ENCODE measurements at places on chromosomes 1 and 21. TPM values are rescaled to one million over a fixed set of nuclear protein-coding genes. Genes with fewer than 3 reads are reported as not detected.

- peaks cover 11% of the 10 kb centered on the region for H3K36me3 ChIP-seq
- H3K27ac ChIP-seq, result no peak overlapping the region
- H3K4me1 ChIP-seq, result peaks cover 9% of the 10 kb centered on the region
- DNase-seq, result no peak
- H3K4me3 ChIP-seq, result no peak overlapping the region
Measured at GRCh38 chr1:244052016-244052727, 1.1 kb downstream of the ZBTB18 start.

Gene DDR2
- 0.35 TPM for total RNA-seq

- H3K4me3 ChIP-seq, result no peak overlapping the region
- peaks cover 25% of the 10 kb centered on the region for H3K27me3 ChIP-seq
- peaks cover 8% of the 10 kb centered on the region for H3K4me1 ChIP-seq
- peak; percentile 56 for DNase-seq
- H3K27ac ChIP-seq, result no peak overlapping the region
- H3K36me3 ChIP-seq, result no peaks in the 10 kb centered on the region
Measured at GRCh38 chr1:47175227-47175934, 14.5 kb downstream of the PDZK1IP1 start.

GRCh38 chr1:209728466-209728865 lies 23.8 kb downstream of the HSD11B1 start:
- H3K27me3 ChIP-seq, result no peaks in the 10 kb centered on the region
- no peak overlapping the region for H3K4me3 ChIP-seq
- peaks cover 4% of the 10 kb centered on the region for H3K36me3 ChIP-seq
- no peak overlapping the region for H3K27ac ChIP-seq

GRCh38 chr1:99501871-99502270 lies 144.0 kb upstream of the PALMD start:
- no peak for DNase-seq
- no peaks in the 10 kb centered on the region for H3K36me3 ChIP-seq
- H3K27me3 ChIP-seq, result no peaks in the 10 kb centered on the region
- no peak overlapping the region for H3K27ac ChIP-seq

DNA sequence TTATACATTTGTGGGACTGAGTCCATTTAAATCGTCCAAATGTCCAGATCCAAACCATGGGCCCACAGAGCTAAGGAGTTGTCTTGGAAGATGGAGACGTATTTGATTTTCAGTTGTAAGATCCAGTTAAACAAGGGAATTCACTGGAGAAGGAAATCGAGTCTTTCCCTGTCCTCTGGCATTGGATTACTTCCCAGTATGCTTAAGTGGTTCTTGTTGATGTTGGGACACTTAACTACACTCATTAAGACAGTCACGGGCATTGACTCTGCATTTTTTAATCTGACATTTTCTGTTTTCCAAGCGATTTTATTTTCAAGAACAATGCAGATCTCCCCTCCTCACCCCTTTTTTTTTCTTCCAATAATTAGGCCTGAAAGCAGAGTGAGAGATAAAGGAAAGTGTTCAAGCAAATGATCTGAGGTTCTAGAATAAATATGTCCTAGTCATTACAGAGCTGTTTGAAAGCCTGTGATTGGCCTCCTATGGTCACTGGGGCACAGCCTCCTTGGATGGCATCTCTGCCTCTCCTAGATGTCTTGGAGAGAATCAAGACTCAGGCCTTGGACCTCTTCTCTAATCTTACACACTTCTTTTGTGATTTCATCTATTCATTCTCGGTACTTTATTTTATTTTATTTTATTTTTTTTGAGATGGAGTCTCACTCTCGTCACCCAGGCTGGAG lies 48.9 kb downstream of the CD247 start:
- peaks cover 53% of the 10 kb centered on the region for H3K36me3 ChIP-seq
- H3K4me3 ChIP-seq, result no peak overlapping the region
- H3K27ac ChIP-seq, result no peak overlapping the region
- H3K4me1 ChIP-seq, result peaks cover 81% of the 10 kb centered on the region

DNA sequence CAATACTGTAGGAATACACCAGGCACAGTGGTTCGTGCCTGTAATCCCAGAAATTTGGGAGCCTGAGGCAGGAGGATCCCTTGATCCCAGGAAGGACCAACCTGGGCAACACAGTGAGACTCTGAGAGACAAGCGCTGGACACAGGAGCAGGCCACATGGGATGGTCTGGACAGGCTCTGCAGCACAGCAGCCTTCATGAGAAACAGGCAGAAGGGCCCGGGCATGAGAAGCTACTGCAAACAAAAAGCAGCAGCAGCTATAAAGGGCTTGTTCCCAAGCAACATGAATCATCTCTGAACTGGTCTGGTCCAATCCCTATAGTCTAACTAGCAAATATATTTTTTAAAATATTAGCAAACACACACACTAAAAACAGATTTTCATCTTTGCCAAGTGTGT lies 35.5 kb upstream of the SLAMF9 start:
- no peaks in the 10 kb centered on the region for H3K36me3 ChIP-seq
- H3K4me1 ChIP-seq, result peaks cover 9% of the 10 kb centered on the region
- peaks cover 8% of the 10 kb centered on the region for H3K27me3 ChIP-seq
- H3K27ac ChIP-seq, result no peak overlapping the region

- H3K27me3 ChIP-seq, result no peaks in the 10 kb centered on the region
- peaks cover 7% of the 10 kb centered on the region for H3K36me3 ChIP-seq
- H3K4me1 ChIP-seq, result peaks cover 37% of the 10 kb centered on the region
- H3K4me3 ChIP-seq, result peak overlapping the region; percentile 86
- no peak for DNase-seq
- H3K27ac ChIP-seq, result no peak overlapping the region
Measured at GRCh38 chr1:23741609-23742008, 1.7 kb upstream of the ELOA start.

DNA sequence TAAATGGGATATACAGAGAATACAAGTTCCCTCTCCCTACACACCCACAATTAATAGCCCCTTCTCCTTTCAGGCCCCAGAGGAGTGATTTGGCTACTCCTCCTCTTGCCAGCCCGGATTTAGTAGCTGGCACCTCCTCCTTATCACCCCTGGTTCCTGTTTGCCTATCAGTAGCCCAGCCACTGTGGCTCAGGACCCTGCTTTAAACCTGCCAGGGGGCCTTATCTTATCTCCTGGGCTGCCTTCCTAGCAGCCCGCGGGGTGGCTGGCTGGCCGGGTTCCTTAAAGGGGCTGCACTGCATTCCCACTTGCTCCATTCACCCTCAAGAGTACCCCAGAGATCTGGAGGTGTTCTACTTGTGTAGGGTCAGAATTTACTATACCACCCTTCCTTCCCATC lies 70.4 kb downstream of the PLEKHA6 start:
- no peaks in the 10 kb centered on the region for H3K36me3 ChIP-seq
- peaks cover 21% of the 10 kb centered on the region for H3K27me3 ChIP-seq
- peaks cover 22% of the 10 kb centered on the region for H3K4me1 ChIP-seq
- H3K4me3 ChIP-seq, result no peak overlapping the region

GRCh38 chr1:116581323-116581885 lies 10.6 kb upstream of the CD58 start:
- no peaks in the 10 kb centered on the region for H3K36me3 ChIP-seq
- no peak overlapping the region for H3K4me3 ChIP-seq
- no peaks in the 10 kb centered on the region for H3K4me1 ChIP-seq

DNA sequence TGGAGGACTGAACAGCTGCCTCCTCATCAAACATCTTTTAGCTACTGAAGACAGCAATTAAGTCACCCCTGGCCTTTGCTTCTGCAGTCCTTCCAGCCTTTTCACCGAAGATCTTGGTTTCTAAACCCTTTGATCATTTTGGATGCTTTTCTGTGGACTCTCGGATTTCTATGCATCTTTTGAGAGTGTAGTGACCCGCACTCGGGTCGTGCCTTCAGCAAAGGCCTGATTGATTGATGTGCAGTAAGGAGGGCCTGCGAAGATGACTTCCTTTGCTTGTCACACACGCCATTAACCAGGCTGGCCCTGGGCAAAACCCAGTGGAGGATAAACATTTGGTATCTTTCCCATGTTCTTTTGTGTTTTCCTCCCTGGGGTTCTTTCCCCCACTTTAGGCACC lies 157.5 kb upstream of the CD34 start:
- H3K4me3 ChIP-seq, result no peak overlapping the region
- no peaks in the 10 kb centered on the region for H3K36me3 ChIP-seq
- H3K27me3 ChIP-seq, result peaks cover 2% of the 10 kb centered on the region
- no peak overlapping the region for H3K27ac ChIP-seq
- no peaks in the 10 kb centered on the region for H3K4me1 ChIP-seq
- DNase-seq, result no peak

Gene PTGER3
- 0.15 TPM for total RNA-seq

Gene APCS
- not detected for total RNA-seq

Gene FAM229A
- 8.5 TPM for total RNA-seq

DNA sequence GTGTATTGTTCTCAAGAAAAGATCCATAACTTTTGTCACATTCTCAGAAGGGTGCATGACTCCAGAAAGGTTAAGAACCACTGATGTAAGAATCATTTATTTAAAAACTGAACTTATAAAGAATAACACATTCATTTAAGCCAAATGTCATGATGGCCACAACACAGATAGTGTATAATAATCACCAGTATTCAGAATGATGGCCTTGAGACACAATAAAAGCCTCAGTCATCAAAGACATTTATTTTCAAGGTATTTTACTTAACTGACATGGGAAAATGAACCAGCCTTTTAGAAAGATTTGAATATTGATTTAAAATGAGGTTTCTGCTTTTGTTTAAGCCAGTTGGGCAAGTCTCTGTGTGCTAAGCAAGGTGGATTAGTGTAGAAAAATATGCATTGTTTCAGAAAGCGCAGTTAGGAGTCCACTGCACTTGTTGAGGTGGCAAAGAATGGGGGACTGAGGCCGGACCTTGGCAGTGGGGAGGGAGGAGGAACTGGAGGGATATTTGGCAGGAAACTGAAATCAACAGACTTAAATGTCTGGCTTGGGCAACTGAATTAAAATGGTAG lies 371.9 kb upstream of the ESRRG start:
- H3K36me3 ChIP-seq, result no peaks in the 10 kb centered on the region
- peaks cover 11% of the 10 kb centered on the region for H3K27me3 ChIP-seq
- no peaks in the 10 kb centered on the region for H3K4me1 ChIP-seq
- DNase-seq, result no peak
- H3K27ac ChIP-seq, result no peak overlapping the region

DNA sequence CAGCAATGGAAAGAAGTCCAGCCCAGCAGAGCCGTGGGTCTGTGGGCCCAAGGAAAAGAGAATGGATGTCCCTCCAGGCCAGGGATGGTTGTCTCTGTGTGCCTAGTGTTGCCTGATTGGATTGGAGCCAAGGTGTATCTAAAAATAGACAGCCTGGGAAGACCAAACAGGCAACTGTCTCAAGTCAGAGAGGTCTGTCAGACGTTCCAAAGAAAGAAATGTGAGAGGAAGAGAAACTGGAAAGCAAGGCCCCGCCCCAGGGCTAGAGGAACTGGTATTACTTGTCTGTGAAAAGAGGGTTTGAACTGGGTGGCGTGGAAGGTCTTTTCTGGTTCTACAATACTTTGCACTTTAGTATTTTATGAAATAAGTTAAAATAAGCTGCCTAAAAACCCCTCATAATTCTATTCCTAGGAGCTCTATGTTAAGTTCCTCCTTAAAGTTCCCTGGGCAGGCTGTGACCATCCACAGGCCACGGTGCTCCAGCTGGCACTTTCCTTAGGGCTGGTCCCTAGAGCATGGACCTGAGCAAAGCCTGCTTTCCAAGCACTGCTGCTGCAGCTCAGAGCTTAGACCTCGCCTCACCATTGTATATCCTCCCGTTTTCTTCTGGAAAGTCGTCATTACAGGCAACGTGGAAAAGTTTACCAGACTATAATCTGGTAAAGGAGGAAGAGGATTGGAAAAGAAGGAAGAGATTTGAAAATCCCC lies 151.6 kb downstream of the DISC1 start:
- H3K27me3 ChIP-seq, result no peaks in the 10 kb centered on the region
- peaks cover 3% of the 10 kb centered on the region for H3K36me3 ChIP-seq

DNA sequence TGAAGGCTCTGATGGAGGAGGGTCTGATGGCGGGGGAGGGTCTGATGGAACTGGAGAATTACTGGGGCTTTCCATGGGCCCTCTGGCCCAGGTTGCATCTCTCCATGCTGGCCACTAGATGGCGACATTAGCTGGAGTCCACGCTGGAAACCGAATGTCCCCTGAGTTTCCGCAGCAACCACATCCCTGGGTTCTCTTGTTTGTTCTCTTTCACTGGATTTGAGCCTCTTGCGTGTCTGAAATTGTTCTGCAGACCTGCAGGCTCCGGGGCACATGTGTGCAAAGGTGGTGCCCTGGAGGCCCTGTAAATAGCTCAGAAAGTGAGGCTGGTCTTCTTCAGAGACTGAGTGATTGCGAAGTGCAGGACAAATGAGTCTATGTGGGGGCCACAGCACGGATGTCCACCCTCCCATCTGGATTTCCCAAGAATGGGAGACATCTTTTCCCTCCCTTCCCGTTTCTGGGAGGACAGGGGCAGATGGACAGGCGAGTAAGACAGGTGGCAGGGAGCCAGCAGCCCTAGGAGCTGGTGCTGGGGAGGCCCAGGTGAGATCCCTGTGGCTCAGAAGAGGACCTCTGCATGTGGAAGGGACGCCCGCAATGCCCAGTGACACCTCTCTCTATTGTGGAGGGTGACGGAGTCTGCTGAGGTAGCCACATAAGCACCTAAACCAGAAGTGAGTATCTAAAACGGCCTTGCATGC lies 73.2 kb upstream of the ABCG1 start:
- H3K4me1 ChIP-seq, result peaks cover 8% of the 10 kb centered on the region
- no peaks in the 10 kb centered on the region for H3K36me3 ChIP-seq

DNA sequence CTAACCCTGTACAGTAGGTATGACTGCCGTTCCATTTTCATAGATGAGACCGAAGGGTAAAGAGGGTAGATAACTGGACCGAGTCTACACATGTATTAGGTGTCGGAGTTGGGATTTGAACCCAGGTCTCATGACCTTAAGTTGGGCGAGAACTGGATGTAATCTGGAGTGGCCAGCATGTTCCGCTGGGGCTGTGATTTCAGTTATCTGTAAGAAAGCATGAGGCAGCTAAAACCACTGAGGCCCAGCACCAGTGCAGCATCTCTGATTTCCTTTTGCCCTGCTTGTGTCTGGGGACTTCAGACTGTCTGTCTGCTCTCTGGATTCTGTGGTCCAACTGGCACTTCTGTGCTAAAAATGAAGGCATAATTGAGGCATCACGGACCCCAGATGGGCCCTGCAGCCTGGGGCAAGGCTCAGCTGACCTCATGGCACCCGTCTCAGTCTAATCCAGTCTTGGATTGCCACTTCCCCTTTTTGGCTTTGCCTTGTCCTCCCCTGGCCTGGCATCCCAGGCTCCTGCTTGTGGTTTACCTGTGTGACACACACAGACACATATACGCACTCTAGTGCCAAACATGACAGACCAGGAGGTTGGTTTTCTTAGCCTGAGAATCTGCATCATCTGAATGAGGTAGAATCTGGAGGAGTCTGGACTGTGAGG lies 180.2 kb downstream of the KIF26B start:
- no peaks in the 10 kb centered on the region for H3K36me3 ChIP-seq
- H3K4me3 ChIP-seq, result no peak overlapping the region
- no peaks in the 10 kb centered on the region for H3K27me3 ChIP-seq
- no peak for DNase-seq

- no peaks in the 10 kb centered on the region for H3K36me3 ChIP-seq
- H3K4me1 ChIP-seq, result no peaks in the 10 kb centered on the region
- DNase-seq, result no peak
- no peak overlapping the region for H3K4me3 ChIP-seq
Measured at GRCh38 chr1:115593365-115594259, 48.2 kb upstream of the VANGL1 start.

Measured in activated CD4-positive, alpha-beta T cell treated with anti-CD3 and anti-CD28 coated beads, Interleukin-2, amount 10 ng/mL, durations not matched to agents 7 days and 5 days (primary cell).